ENCODE measurements at places on chromosomes 3 and 15.

GRCh38 chr3:79885407-79885806, 117.6 kb upstream of the ROBO1 start:
- DNase-seq = no peak

GRCh38 chr15:80411788-80412288, 7.7 kb downstream of the ARNT2 start:
- peak; percentile 56 for DNase-seq

GRCh38 chr3:144033240-144033589, 61.6 kb downstream of the DIPK2A start:
- peak; percentile 58 for DNase-seq

DNA sequence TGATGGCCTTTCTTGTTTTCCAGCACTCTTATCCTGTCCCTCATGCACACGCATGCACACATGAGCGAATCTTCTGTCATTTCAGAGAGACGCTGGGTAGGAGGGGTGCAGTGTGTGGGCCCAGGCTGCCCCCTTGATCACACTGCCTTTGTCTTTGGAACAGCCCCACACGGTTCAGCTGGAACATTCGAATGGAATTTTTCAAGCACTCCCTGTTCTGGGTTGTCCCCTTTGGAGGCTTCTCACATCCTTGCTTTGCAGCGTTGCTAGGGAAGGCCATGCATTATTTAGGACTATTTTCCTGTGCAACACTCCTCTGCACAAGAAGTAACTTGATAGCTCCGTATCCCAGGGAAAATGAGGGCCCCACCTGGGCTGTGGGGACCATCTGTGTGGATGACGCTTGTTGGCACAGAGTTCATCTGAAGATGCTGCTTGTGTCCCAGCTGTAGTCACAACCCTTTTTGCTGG, 78.4 kb downstream of the SPSB4 start:
- no peak for DNase-seq

- DNase-seq = no peak
Measured at GRCh38 chr15:85168642-85169173, 187.1 kb downstream of the PDE8A start.

DNA sequence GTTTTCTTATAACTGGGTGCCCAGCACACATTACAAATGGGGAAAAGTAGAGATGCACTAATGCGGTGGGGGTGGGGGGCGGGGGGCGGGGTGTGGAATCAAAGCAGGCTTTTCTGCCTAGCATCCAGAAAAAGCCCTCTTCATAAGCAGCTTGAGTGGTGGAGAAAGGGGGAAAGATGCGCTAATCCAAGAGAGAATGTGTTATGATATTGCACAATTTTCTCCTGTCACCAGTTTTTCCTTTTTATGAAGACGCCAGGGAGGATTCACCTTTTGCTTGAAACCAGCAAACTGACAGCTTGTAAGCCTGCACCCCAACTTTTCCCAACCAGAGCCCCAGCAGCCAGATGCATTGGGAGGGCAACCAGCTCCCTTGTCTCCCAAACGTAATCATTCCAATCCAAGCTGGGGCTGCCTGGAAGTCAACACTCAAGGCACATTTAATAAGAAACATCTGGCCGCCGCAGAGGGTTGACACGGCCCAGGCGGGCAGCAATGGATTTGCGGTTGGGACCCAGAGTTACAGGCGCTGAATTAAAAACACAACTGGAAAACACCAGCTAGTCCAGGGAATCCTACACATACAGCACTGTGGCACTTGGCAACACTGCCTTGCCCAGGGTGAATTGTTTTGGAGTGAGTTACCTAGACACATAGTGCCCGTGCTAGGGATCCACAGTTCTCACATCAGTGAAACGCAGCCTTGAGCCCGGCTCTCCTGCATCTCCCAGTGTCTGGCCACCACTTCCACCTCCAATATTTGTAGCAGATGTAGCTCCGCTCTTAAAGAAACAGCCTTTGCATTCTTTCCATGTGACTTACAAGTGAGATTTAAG, 218.5 kb upstream of the PRICKLE2 start:
- no peak for DNase-seq

GRCh38 chr3:78177780-78178179, 1137.9 kb downstream of the ROBO2 start:
- no peak for DNase-seq

- no peak for DNase-seq
Measured at GRCh38 chr3:69871868-69872267, 127.7 kb upstream of the SAMMSON start.

- no peak for DNase-seq
Measured at GRCh38 chr15:101349047-101349951, 54.3 kb upstream of the SNRPA1 start.

GRCh38 chr3:158802409-158803268, 785 bp downstream of the MFSD1 start:
- peak; percentile 42 for DNase-seq

DNA sequence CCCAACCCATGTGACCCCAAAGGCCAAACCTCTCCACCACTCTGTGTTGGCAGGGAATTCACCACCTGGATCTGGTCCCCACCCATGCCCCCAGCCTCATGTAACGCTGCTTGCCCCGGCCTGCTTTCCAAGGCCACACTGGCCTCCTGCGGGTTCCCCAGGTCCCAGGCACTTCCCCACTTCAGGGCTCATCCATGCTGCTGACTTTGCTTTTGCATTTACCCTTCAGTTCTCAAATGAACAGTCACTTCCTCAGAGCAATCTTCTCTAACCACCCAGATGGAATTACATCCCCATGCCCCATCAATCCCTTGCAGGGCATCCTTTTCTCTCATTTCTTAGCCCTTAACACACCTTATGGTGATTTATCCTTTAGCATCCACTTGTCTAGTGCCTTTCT, 9.2 kb downstream of the DAPK2 start:
- no peak for DNase-seq

GRCh38 chr3:28576614-28577200, 228.1 kb upstream of the AZI2 start:
- DNase-seq = peak; percentile 20

- DNase-seq = no peak
Measured at GRCh38 chr3:98966862-98967546, 65.5 kb upstream of the DCBLD2 start.
